ENCODE measurements at places on chromosomes 3 and 15.
A peak's percentile ranks its signal among the peaks of the same experiment; 100 is the strongest.

- DNase-seq = no peak
Measured at GRCh38 chr3:125085166-125085565, 29.4 kb upstream of the HEG1 start.

- DNase-seq = no peak
Measured at GRCh38 chr3:163813935-163814334, 1264.4 kb downstream of the SI start.

GRCh38 chr3:17974206-17974841 is 231.9 kb upstream of the TBC1D5 start:
- DNase-seq = no peak

DNA sequence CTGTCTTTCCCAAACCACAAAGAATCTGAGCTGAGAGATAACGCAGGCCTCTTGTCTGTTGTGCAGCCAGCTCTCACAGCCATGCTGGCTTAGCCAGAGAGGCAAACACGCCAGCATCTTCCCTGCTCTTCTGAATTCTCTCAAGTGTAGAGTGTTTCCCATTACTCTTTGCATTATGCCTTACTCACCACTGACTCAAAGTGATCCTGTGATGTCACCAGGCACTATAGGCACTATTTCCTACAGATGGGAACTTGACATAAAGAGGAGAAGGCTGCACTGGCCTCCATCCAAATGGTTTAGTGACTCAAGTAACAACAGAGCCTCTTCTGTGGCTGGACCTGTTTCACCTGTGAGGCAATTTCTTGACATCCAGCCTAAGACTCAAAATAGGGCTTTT is 44.4 kb downstream of the PDZRN3 start:
- DNase-seq = peak; percentile 94

DNA sequence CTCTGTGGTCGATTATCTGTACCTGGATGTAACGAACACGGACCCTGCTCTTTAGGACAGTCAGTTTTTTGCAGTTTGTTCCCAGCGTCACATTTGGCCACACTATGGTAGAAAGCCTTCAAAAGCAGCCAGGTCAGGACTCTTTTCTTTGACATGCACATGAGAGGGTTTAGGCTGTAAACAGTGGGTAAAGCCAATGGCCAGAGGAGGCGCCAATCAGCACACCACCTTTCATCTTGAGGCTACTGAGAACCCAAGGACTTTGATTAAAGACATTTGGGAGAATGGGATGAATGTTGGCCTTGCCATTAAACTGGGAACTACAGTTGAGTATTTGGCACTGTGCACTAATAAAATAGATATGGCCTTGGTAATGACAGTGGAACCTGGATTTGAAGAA is 225.9 kb downstream of the OXSM start:
- no peak for DNase-seq

DNA sequence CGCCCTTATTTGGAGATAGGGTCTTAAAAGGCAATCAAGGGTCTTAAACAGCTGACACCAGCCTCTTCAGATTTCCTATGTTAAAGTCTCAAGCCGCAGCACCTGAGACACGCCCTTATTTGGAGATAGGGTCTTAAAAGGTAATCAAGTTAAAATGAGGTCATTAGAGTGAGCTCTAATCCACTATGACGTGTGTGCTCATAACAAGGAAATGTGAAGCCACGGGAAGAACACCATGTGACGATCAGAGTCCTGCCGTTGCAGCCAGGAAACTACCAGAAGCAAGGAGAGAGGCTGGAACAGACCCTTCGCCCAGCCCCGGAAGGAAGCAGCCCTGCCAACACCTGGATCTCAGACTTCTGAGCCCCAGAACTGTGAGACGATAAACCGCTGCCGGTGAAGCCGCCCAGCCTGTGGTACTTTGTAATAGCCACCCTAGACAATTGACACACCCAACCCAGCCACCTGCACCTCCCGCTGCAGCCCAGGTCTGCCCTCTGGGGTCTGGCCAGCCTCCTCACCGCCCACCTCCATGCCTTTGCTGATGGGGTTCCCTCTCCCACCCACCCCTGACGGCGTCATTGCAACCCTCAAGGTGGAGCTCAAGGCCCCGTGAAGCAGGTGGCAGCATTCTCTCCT is 137.9 kb downstream of the MEGF11 start:
- DNase-seq = no peak

DNA sequence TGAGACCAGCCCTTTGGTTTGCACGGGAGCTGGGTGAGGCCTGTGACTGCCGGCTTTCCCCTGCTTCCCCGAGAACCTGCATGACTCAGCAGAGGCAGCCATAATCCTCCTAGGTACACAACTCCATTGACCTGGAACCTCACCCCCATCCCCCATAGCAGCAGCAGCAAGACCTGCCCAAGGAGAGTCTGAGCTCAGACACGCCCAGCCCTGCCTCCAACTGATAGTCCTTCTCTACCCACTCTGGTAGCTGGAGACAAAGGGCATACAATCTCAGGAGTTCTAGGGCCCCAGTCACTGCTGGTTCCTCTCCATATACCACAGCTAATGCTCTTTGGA is 141.0 kb upstream of the ARHGEF26 start:
- peak; percentile 45 for DNase-seq

DNA sequence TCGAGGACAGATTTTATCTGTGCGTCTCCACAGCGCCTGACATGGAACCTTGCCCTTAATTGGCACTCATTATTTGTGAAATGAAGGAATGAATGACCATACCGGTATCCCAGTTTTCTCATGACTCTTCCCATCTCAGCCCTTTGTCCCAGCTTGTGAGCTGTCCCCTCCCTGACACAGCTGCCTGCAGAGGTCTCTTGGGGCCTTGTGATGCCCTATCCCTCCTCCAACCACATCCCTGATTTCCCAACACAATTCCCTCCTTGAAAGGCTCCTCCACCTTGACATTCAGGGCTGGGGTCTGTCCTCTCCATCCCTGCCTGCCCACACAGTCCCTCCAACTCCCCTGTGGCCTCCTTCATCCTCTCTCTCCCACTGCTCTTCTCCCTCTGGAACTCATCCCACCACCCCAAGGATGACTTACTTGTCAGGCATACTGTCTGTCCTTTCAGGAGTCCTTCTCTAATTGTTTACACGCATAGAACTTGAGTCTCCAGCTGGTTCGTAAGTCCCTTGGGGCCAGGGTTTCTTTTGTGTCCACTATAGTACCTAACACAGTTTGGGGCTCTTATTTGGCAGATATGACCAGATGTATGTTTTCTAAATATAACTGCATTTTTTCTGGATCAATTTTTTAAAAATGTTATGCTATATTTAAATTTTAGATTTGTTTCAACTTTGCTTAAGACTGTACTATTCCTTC is 35.6 kb upstream of the FILIP1L start:
- DNase-seq = no peak

DNA sequence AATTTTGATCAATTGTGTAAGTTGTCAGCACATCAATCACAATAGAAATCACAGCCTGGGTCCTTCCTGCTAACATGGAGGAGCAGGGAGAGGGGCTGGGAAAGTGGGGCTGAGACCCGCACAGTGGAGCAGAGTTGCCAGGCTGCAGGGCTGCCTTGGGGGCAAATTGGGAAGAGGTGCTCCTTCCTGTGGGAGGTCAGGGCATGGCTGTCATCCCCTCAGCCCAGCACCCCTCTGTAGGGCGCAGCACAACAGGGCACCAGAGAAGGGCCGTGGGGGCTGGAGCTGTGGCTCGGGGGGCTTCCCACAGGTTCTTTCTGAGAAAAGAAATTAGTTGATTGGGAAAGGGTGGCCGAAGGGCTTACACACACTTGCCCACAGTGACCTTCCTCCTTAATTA is 126.3 kb downstream of the NSMCE3 start:
- no peak for DNase-seq

- DNase-seq = no peak
Measured at GRCh38 chr15:58726867-58727266, 22.6 kb downstream of the ADAM10 start.

- no peak for DNase-seq
Measured at GRCh38 chr3:105729667-105730066, 139.1 kb downstream of the CBLB start.

- no peak for DNase-seq
Measured at GRCh38 chr3:60001369-60001768, 951.5 kb upstream of the CFAP20DC start.

- no peak for DNase-seq
Measured at GRCh38 chr3:97636465-97636864, 128.1 kb upstream of the ARL6 start.

DNA sequence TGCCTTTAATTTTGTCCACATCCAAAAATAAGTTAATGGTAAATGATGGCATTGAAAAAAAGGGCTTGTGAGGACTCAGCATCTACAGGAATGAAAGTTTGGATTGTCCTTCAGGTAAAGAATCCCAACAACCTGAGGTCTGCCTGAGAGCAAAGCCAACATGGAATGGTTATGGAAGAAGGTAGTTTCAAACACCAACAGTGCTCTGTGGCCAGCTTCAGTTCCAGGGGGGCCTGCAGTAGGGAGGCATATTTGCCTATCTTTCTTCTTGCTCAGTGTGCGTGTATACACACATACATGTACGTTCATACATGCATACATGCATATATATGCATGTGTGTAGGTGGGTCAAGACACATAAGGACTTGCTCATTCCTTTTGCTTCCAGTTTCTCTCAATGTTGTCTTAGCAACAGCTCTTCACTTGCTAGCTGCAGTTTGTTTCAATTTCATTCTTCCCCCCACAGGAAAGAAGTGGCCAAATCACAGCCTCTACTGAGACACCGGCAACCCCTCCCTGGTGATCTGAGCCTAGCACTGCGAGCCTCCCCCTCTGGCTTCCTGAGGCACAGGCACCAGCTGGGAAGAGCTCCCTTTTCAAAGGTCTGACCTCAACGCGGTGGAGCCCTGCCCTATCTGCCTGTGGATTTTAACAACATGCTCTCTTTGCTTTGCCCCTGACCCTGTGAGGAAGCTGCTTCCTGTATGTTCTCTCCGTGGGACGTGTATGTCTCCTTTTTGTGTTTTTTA is 146.2 kb downstream of the KLF13 start:
- no peak for DNase-seq

DNA sequence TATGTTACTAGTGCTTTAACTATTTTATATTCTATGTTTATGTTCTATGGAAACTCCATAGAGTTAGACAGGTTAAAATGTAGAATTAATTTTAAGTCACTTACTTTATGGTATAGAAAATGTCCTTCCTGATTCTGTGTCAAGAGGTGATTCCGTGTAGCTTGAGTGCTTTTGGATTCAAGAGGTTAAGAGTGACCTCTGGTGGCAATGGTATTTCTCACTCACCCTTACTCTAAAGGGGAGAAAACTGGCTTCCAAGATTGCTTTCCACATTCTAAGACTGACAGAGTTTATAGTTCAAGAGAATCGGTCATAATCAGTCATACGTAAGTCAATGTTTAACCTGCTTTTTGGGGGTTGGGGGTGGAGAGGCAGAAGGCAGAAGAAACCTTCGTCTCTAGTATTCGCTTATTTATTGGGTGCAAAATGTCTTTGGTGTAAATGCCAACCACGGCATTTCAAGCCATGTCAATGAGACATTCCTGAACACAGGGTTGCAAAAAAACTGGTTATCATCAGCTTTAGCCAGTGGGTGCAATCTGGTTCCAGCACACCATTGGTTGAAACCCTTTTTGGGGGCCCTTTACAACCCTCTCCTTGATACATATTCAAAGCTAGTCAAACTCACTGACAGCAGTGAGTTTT is 92.0 kb upstream of the VGLL3 start:
- DNase-seq = peak; percentile 56

- no peak for DNase-seq
Measured at GRCh38 chr15:38275959-38276358, 23.3 kb downstream of the SPRED1 start.

GRCh38 chr3:170497207-170498095 is 78.8 kb downstream of the CLDN11 start:
- no peak for DNase-seq

GRCh38 chr3:147729641-147730040 is 320.5 kb downstream of the ZIC1 start:
- no peak for DNase-seq

- peak; percentile 57 for DNase-seq
Measured at GRCh38 chr15:65940618-65940909, 71.3 kb downstream of the RAB11A start.

DNA sequence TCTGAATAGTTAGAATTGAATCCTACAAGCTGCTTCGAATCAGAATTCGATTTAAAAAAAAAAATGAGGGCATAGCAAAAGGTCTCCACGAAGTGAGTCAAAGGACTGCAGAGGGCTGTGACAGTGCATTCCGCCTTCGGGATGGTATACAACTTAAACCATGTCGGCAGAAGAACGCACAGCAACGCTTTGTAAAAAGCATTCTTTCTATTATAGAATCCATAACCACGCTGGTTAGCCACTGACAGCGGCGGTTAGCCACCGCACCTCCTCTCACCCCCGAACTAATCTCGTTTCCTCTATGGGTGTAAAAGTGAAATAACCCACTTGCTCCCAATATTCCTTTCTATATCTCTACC is 664 bp upstream of the PIK3CA start:
- no peak for DNase-seq

DNA sequence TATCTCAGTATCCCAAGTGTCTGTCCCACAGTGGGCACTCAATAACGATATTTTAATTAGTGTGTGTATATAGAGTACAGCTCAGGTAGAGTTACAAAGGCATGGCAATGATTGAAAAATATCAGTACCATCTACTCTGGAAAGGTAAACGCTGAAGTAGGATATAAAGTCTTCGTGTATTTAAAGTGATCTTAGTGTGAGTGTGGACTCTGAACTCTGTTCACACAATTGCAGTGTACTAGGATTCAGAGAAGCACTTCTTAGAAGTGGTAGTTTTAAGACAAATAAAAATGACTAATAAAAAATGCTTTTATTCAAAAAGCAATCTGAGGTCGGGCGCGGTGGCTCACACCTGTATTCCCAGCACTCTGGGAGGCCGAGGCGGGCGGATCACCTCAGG is 62.9 kb upstream of the RAP2B start:
- DNase-seq = no peak

GRCh38 chr3:98827221-98827920 is 64.2 kb downstream of the ST3GAL6 start:
- no peak for DNase-seq

DNA sequence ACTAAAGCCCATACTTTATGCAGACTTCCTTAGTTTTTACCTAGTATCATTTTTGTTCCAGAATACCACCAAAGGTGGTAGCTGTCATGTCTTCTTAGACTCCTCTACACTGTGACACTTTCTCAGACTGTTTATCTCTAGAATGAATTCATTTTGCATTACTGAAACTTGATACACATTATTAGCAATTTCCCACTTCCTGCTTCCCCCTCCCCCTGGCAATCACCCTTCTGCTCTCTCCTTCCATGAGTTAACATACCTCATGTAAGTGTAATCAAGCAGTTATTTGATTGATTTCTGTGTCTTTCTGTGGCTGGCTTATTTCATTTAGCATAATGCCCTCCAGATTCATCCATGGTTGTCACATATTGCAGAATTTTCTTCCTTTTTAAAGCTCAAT is 204.9 kb downstream of the STAG1 start:
- no peak for DNase-seq

DNA sequence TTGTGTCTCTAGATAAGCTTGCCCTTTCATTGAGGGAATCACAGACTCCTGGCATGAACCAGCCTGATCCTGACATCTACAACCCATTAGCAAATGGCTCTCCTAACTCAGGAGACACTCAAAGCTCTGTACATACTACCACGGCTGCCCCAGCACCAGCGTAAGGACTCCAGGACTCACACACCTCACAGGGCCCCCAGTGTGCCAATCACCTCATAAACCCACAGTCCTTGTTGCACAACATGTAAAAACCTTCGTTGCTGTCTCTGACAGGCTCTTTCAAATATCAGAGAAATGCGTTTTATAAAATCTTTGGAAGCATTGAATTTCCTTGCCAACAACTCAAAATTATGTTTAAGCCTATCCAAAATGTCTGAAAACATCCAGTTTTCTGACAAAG is 7.3 kb downstream of the FYCO1 start:
- DNase-seq = no peak
